ENCODE measurements at places on chromosomes 1 and 21. TPM values are rescaled to one million over a fixed set of nuclear protein-coding genes. Genes with fewer than 3 reads are reported as not detected.

Gene PDC
- polyA plus RNA-seq, result not detected

Gene KRTAP7-1
- polyA plus RNA-seq, result not detected

Gene MX2
- polyA plus RNA-seq, result not detected

Gene RPS27
- 2,047 TPM for polyA plus RNA-seq

Gene NR1I3
- not detected for polyA plus RNA-seq

Gene CACHD1
- polyA plus RNA-seq, result 12.7 TPM

Gene EFNA3
- 16.9 TPM for polyA plus RNA-seq
